G401 (cell line): ENCODE measurements at places on chromosomes 2 and 18.

DNA sequence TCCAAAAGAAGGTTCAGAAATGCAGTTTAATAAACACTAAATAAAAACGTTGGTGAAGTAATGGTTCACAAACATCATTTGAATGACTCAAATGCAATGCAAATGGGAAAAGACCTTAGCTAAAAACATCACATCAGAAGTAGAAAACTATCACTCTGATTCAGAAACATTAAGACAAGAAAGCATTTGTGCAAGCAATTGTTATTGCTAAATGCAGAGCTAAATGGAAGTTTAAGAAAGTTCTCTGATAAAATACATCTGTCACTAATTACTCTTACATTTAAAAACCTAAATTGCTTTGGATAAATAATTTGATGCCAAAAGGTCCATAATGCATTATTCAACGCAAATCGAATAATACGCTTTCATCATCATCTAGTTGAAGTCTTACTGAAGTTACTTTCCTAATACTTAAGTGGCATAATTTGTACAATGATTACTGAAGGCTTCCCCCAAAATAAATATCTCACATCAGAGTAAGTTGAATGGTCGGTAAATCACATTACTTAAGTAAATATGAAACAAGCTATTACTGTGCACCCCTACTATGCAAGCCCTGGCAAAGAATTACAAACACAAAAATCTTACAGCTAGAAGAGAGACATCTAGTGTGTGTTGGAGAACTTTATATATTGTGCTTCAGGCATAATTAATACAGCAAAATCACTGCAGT is 105.7 kb upstream of the KCTD1 start:
- peak; percentile 44 for DNase-seq

DNA sequence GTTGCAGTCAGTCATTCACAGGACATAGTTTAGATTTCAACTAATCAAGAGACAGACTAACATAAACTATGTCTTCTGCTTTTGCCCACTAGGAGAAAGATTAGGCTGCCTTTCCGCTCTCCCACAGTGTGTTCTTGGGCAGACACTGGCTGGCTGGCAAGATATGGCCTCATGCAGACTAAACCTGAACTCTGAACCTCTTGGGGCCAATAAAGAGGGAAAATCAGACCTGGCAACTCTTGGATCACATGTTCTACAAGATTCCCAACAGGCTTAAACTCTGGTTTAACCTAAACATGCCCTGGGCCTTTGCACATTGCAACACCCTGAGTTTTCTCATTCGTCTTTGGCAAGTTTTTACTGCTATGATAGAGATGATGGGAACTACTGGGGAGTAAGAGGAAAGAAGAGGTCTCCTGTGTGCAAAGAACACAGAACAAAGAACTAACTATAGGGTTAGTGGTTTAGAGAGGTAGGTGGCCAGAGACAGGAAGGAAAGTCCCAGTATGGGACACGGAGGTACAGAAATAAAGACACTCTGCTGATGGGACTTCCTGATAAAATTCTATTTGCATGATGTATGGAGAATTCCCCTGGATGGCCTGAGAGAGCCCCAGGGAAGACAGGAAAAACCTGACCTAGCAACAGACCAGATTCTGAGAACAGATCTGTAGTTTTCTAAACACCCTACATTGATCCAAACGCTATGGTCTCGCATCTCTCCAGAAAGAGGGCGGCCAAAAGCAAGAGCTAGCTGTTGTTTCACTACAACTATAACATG is 2.0 kb upstream of the ATRAID start:
- DNase-seq: no peak

DNA sequence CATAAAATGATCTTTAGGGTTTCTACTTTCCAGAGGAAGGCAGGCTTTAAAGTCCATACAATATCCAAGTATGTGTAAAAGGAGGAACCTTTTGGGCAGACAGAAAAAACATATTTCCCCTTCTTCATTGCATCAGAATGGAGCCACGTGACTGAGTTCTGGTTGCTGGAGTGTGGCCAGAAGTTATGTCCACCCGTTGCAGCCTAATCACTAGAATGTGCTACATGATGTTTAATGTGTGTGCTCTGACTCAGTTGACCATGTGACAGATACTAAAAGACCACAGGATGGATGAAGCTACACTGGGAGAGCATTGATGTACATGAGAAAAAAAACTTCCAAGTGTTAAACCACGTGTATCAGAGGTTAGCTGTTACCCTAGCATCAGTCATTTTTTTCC is 460.9 kb downstream of the RIT2 start:
- DNase-seq: no peak

DNA sequence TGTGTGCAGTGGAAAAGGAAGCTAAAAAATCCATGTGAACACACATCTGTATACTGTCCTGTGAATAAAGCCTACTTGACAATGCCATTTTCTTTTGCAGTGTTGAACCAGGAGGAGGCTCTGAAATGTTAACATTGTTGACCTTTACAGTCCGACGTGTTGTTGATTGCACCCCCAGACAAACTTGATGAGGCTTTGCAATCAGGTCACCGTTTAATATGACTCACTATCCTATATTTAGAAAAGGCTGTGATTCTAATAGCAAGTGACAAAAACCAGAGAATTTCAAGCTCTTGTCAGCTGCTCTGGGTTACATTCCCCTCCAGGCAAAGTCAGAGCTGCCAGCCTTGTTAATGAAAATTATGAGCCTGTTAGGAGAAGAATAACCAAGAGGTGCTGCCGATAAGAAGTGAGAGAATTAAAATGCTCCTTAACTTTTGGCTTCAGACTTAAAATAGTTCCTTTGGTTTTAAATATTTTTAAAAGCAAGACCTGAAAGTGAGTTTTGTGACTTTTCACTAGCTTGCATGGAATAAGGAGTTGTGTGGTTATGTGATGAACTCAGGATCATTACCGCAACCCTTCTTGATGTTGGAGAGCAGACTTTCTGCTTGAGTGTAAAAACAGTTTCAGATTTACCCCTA is 162.1 kb downstream of the QPCT start:
- DNase-seq: no peak

GRCh38 chr18:8507361-8507760 is 101.9 kb upstream of the RAB12 start:
- DNase-seq: no peak

DNA sequence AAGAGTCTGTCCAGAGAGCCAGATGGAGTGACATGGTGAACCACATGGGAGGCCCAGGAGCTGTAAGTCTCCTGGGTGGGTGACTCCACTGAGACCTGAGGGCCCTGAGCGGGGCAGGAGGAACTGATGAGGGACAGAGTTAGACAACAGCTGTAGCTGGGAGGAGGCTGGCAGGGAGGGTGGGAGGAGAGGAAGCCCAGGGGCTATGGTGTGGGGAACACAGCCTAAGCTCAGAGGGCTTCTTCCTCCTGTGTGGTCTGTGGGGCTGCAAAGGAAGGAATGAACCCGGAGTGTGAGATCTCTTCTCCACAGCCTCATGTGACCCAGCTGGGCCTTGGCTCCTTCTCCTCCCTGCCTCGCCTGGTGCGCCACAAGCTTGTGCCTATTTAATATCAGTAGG is 395.6 kb upstream of the HS6ST1 start:
- no peak for DNase-seq

DNA sequence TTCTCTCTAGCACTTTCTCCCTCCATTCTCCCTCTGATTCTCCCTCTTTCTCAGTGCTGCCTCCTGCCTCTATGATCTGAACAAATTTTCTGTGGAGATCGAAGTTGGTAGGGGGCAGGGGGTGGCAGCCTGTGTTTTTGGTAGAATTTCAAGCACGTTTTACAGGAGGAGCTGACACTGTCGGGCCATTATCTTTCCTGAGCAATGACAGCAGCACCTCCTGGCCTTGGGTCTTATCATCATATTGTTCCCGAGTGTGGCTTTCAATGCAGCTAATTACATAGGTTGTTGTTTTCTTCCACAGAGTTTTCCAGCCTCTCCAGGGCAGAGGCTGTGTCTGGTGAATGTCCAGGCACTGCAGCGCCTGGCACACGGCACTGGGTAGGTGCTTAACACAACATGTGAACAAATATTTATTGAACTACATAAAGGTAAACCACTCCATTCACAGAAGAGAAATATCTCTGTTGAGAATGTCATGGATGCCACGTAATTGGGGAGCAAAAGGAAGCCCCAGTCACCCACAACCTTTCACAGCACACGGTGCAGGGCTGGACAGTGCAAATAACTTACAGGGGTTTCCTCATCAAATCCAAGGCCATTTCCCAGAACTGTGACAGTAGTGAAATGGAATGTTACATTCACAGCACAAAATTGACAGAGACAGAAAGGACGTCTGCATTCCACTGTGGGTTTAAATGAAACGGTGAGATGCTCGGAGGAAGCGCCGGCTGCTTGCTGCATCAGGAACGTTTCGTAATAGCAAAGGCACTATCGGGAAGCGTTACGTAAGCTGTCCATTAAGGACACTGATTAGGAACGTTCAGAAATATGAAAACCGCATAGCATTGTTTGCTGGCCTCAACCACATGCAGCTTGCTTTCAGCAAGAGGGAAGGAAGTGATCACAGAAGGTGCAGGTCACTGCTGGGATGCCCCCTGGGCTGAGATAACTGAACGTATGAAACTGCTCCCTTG is 6.5 kb upstream of the KCNG2 start:
- DNase-seq: no peak

DNA sequence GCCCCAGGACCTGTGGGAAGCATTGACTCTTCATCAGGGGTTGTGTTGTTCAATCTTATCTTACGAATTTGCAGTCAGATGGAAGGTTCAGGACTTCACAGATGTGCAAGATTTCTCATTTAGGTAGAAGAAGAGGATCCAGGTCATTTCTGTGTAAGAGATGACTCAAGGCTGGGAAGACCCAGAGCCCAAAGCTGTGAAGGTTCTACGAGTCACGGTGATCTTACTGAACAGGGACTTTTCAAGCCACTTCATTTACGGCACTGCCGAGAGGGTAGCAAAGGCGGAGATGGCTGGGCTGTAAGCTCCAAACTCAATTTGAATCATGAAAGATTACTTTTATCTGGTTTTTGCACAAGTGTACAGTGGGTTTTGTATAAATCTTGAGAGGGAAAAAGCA is 228.0 kb upstream of the MEX3C start:
- DNase-seq: no peak
